ENCODE measurements at places on chromosomes 12 and 14.

DNA sequence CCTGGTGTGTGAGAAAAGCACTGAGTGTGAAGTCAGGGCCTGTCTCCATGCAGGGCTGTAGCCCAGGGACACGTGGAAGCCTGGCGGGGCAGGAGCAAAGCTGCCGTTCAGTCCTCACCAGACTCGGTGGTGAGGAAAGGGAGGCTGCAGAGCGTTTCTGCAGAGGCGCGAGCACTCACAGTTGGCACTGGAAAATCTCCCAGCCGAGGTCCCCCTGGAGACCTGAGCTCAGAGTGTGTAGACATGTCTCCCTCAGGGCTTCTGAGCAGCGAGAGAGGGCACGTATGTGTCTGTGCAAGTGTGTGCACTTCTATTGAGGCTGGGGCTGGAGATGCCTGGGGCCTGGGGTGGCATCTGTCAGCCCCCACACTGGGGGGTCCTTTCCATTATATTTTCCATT, 11.0 kb upstream of the HHIPL1 start:
- no peak for DNase-seq

GRCh38 chr12:96371790-96372699, 28.2 kb downstream of the CDK17 start:
- no peak for DNase-seq

GRCh38 chr12:18275981-18276380, 14.7 kb downstream of the PIK3C2G start:
- DNase-seq = no peak

GRCh38 chr12:124564232-124564958, 3.0 kb downstream of the NCOR2 start:
- DNase-seq = no peak

GRCh38 chr12:52876372-52876771, 27.6 kb upstream of the KRT78 start:
- DNase-seq = no peak

DNA sequence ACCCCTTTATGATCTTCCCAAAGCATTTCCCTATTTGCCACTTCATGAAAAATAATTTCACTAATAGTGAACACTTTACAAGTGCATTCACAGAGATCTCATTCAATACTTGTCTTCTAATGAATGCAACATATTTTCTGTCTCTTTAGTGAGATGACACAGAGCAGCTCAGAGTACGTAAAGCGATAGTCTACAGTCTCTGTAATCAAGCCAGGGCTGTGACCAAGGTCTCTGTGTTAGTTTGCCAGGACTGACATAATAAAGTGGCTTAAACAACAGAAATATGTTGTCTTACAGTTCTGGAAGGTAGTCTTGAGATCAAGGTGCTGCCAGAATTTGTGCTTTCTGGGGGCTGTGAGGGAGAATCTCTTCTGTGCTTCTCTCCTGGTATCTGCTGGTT, 33.1 kb upstream of the FRS2 start:
- DNase-seq = no peak

Data from amniotic stem cell (primary cell).